ENCODE measurements at places on chromosomes 6 and 20. TPM values are rescaled to one million over a fixed set of nuclear protein-coding genes. Genes with fewer than 3 reads are reported as not detected.
A peak's percentile ranks its signal among the peaks of the same experiment; 100 is the strongest.

GRCh38 chr20:58483051-58483450, 32.1 kb downstream of the APCDD1L start:
- no peak for DNase-seq

DNA sequence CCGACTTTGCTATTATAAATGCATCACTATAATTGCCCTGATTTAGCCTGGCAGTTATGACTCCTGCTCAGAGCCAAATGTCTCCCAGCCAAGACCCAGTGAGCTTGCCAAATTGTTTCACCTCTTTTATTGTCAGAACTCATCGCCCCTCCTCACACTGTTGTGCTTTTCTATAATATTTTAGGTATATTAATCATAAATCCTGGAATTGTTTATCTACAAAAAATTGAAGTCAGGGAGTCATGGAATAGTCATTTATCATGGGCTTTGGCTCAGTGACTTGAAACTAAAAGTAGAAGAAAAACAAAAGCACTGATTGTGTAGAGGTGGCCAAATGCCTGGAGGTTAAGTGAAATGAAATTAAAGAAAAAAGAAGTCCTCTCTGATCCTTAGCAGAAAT, 85.6 kb downstream of the PFDN4 start:
- peak; percentile 72 for DNase-seq

DNA sequence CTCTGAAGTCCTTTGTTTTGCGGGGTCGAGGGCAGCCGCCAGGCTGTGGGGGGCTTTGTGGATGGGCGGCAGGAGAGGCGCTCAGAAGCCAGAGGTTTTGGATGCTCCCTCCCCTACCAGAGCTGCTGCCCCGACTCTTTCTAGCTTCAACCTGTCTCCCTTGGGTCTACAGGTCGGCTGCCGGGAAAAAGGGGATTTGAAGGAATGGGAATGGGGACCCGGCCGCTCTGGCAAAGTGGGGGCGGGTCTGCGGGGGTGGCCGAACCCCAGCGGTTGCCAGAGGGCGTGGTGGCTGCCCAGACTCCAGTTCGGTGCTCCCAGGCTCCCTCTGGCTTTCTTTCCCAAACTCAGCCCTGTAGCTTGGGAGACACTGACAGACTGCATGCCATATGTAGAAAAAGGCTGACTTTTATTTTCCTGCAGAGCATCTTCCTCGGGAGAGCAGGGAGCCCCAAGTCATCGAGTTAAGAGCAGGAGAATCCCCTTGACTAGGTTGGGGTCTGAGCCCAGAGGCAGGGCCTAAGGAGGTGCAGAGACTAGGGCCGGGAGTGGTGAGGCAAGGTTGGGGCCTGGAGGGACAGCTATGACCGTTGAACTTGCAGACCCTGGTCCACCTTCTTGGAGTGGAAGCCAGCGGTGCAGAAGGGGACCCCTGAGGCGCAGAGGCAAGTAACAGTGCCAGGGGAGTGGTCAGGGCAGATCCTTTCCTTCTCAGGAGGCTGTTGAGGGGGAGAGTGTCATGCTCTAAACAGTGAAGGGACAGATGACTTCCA, 1.4 kb upstream of the PPP1R18 start:
- DNase-seq = peak; percentile 65

- DNase-seq = no peak
Observed at GRCh38 chr20:54228841-54229240, 21.0 kb downstream of the PFDN4 start.

- peak; percentile 67 for DNase-seq
Observed at GRCh38 chr20:431012-431904, 23.2 kb downstream of the RBCK1 start.

DNA sequence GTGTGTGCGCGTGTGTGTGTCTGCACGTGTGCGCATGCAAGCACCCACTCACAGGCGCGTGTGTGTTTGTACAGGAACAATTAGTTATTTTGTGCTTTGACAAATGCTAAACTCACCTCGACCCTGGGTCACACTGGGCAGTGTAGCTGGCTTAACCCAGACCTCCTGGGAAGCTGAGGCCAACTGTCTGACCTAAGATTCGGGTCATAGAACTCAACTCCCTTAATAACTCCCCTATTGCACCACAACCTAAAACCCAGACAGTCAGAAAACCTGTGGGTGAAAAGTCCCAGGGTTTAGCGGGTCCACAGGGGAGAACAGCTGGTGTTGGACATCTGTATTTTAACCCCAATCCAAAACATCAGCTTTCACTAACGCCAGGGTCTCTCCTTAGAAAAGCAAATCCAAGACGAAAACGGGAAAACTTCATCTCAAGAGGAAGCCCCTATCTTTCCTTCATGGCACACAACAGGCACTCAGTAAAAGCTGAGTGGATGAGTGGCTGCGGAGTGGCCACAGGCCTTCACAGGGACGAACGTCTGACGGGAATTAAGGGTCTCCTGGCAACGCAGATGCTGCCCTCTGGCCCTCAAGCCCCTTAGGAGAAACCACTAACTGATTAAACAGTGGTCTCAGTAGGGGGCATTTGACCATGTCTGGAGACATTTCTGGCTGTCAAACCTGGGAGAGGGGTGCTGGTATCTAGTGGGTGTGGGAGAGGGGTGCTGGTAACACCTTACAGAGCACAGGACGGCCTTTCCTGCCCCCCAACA, 4.5 kb downstream of the PMEPA1 start:
- DNase-seq = no peak

The SRSF12 gene
- 0.33 TPM for total RNA-seq

The MEP1A gene
- not detected for total RNA-seq

The ULBP1 gene
- 0.26 TPM for total RNA-seq

All from fibroblast of lung (primary cell).